ENCODE measurements at places on chromosomes 12 and 14. TPM values are rescaled to one million over a fixed set of nuclear protein-coding genes. Genes with fewer than 3 reads are reported as not detected.
A peak's percentile ranks its signal among the peaks of the same experiment; 100 is the strongest.

Gene TPPP2
- total RNA-seq, result not detected

Gene TESPA1
- not detected for total RNA-seq

Gene SPIC
- total RNA-seq, result not detected

Gene BCL11B
- 0.14 TPM for total RNA-seq

Gene ITGB7
- total RNA-seq, result 0.82 TPM

Gene CPNE8
- total RNA-seq, result not detected

Gene RNF212B
- not detected for total RNA-seq

Gene ACVR1B
- total RNA-seq, result 13.3 TPM

- H3K27me3 ChIP-seq, result peaks cover 27% of the 10 kb centered on the region
- no peaks in the 10 kb centered on the region for H3K36me3 ChIP-seq
- peaks cover 4% of the 10 kb centered on the region for H3K4me1 ChIP-seq
- H3K4me3 ChIP-seq, result no peak overlapping the region
- H3K27ac ChIP-seq, result no peak overlapping the region
Measured at GRCh38 chr14:75543253-75543652, 21.0 kb downstream of the BATF start.

- no peaks in the 10 kb centered on the region for H3K36me3 ChIP-seq
- no peak overlapping the region for H3K27ac ChIP-seq
- H3K27me3 ChIP-seq, result no peaks in the 10 kb centered on the region
- H3K4me1 ChIP-seq, result no peaks in the 10 kb centered on the region
Measured at GRCh38 chr12:87150969-87151662, 878.1 kb downstream of the C12orf50 start.

DNA sequence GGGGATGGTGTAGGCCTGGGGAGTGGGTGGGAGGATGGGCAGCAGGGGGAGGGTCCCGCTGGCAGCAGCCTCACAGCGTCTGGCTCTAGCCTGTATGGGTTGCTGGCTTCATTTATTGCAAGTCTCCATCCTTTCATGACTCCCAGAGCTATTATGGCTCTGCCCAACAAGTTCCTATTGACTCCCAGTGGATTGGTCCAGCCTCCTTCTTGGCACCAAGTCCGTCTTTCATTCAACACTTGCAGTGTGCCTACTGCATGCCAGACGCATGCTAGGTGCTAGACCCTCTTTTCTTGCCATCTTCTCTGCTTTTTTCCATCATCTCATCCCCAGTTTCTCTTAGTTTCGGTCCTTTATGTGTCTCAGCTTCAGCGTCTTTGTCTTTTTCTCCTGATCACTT, 1.1 kb downstream of the PSMB11 start:
- peaks cover 6% of the 10 kb centered on the region for H3K27me3 ChIP-seq
- peaks cover 5% of the 10 kb centered on the region for H3K36me3 ChIP-seq
- H3K4me3 ChIP-seq, result no peak overlapping the region
- DNase-seq, result no peak
- no peak overlapping the region for H3K27ac ChIP-seq

- no peak overlapping the region for H3K27ac ChIP-seq
- DNase-seq, result no peak
- H3K36me3 ChIP-seq, result no peaks in the 10 kb centered on the region
- H3K4me3 ChIP-seq, result no peak overlapping the region
- peaks cover 18% of the 10 kb centered on the region for H3K4me1 ChIP-seq
Measured at GRCh38 chr14:60893911-60894310, 87.0 kb downstream of the TRMT5 start.

GRCh38 chr14:60644666-60645065, 4.6 kb downstream of the SIX1 start:
- DNase-seq, result no peak
- H3K36me3 ChIP-seq, result no peaks in the 10 kb centered on the region
- H3K4me1 ChIP-seq, result peaks cover 51% of the 10 kb centered on the region

GRCh38 chr12:96049101-96049500, 13.7 kb upstream of the LTA4H start:
- H3K27ac ChIP-seq, result no peak overlapping the region
- DNase-seq, result no peak
- no peak overlapping the region for H3K4me3 ChIP-seq
- no peaks in the 10 kb centered on the region for H3K36me3 ChIP-seq

GRCh38 chr14:103629503-103630121, 601 bp downstream of the KLC1 start:
- peaks cover 69% of the 10 kb centered on the region for H3K4me1 ChIP-seq
- no peaks in the 10 kb centered on the region for H3K27me3 ChIP-seq
- peak overlapping the region; percentile 95 for H3K4me3 ChIP-seq
- DNase-seq, result no peak
- peaks cover 16% of the 10 kb centered on the region for H3K36me3 ChIP-seq

DNA sequence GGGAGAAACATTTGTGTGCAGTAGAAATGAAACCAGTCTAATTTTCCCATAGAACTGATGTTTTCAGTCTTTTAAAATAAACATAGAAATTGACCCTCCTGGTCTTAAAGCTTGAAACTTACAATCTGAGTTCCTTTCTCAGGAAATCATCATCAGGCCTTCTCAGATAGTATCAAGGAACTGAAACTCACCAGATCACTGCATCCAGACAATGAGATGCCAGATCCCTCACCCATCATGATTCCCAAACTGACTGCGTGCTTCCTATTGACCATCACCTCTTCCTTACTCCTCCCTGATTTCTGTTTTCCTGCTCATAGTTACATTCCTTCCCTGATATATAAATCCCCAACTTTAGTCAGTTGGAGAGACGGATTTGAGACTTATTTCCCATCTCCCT, 195.0 kb upstream of the AMIGO2 start:
- no peak overlapping the region for H3K4me3 ChIP-seq
- no peaks in the 10 kb centered on the region for H3K27me3 ChIP-seq
- DNase-seq, result no peak
- no peaks in the 10 kb centered on the region for H3K36me3 ChIP-seq

- no peak overlapping the region for H3K4me3 ChIP-seq
- DNase-seq, result no peak
- no peak overlapping the region for H3K27ac ChIP-seq
- peaks cover 12% of the 10 kb centered on the region for H3K27me3 ChIP-seq
- peaks cover 13% of the 10 kb centered on the region for H3K4me1 ChIP-seq
Measured at GRCh38 chr14:58946431-58946830, 242.0 kb upstream of the DAAM1 start.

GRCh38 chr12:39830852-39831520, 211.4 kb upstream of the ABCD2 start:
- H3K27me3 ChIP-seq, result no peaks in the 10 kb centered on the region
- no peak overlapping the region for H3K4me3 ChIP-seq
- DNase-seq, result no peak
- H3K4me1 ChIP-seq, result no peaks in the 10 kb centered on the region

DNA sequence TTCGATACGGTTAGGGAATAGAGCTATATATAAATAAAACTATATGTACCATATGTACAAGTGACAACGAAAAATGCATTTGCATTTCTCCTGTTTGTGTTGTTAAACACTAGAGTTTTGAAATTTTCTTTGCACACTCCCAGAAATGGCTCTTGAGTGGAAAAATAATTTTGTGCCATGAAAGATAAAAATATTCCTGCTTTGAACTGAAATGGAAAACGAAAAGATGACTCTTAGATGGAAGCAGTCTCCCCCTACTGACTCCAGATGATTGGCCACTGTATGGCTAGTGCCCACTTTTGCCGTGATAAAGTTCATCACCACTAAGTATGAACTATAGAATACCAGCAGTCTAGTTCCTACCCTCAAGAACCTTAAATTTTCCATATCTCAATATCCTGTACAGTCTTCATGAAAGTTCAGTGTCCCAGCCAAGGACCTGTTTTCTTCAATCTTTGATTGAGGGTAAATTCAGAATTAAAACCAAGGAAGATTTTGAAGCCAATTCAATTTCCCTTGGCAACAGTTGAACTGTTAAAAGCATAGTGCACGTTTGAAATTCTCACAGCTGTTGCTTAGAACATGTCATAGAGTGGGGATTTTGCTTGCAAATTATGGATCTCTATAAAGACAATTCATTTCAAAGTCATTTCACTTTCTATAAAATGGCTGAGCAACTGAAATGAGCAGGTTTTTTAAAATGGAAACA, 1.6 kb upstream of the PPP2R5E start:
- H3K27me3 ChIP-seq, result 0 out of 2 replicates have a peak, but pooled peaks cover 1% of the 10 kb centered on the region
- H3K4me1 ChIP-seq, result peaks cover 35% of the 10 kb centered on the region
- H3K27ac ChIP-seq, result no peak overlapping the region
- H3K4me3 ChIP-seq, result peak overlapping the region; percentile 93
- peaks cover 7% of the 10 kb centered on the region for H3K36me3 ChIP-seq

DNA sequence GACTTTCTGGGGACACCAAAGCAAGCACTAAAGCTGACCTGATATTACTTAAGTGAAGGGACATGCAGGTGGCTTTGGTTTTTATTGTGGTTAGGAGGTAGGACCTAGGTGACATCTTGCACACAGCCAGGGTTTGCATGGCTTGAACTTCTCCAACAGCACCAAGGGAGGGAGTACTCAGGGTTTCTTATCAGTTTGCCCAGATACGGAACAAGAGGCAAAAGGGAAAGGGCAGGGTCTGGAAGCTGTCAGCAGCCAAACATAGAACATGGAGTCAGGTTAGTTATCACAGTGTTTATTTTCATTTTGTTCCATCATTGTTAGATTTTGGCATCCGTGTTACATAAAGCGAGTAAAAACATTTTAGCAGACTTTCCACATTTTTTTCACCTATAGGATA, 186.3 kb upstream of the CLEC14A start:
- no peak overlapping the region for H3K27ac ChIP-seq
- H3K4me3 ChIP-seq, result no peak overlapping the region
- no peak for DNase-seq
- no peaks in the 10 kb centered on the region for H3K4me1 ChIP-seq
- H3K27me3 ChIP-seq, result no peaks in the 10 kb centered on the region

DNA sequence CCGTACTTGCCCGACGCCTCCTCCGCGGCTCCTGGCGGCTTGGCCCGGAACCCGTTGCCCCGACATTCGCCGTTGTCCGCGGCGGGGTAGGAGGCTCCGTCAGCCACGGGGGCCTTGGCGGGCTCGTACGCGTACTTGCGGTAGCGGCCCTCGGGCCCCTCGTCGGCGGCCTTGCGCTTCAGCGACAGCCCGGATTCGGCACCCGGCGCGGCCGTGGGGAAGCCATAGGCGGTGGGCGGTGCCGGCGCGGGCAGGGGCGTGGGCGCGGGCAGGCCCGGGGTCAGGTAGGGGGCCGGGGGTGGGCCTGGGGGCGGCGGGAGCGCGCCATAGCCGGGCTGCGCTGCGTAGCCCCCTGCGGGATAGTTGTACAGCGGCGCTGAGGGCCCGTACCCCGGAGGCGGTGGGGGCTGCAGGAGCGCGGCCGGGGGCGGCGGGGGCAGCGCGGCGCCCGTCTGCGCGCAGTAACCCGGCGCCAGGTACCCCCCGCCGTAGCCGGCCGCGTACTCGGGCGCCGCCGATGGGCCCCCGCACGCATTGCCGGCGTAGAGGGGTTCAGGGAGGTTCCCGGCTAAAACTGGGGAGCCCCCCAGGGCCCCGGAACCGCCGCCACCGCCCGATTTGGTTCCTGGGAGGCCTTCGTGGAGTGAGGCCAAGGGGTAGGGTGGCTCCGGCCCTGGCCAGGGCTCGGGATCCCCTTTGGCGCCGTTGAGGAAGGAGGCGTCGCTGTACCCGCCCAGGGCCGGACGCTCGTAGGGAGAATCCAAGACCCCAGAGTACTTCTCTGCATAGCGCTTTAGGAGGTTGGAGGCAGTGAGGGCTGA, 26.9 kb downstream of the FIGNL2 start:
- DNase-seq, result no peak
- no peaks in the 10 kb centered on the region for H3K36me3 ChIP-seq
- H3K4me1 ChIP-seq, result peaks cover 26% of the 10 kb centered on the region
- no peak overlapping the region for H3K27ac ChIP-seq

DNA sequence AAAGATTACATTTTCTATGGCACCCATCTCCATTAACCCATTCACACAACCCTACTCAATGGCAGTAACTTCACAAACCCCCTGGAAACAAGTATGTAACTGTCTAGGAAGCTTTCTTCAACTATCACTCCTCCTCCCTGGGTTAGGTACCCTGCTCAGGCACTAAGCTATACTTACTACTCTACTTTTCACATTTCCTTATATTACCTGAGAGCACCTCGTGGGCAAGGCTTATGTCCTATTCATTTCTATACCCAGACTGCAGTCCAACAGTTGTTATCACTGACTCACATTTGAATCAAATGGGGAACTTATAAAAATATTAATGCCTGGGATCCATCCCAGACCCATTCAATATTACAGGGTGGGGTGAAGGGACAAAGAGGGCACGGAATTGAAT, 4.6 kb downstream of the PAWR start:
- no peaks in the 10 kb centered on the region for H3K27me3 ChIP-seq
- H3K4me1 ChIP-seq, result peaks cover 64% of the 10 kb centered on the region
- no peak overlapping the region for H3K4me3 ChIP-seq
- H3K36me3 ChIP-seq, result peaks cover 10% of the 10 kb centered on the region

GRCh38 chr12:91561301-91561957, 378.8 kb upstream of the DCN start:
- H3K36me3 ChIP-seq, result no peaks in the 10 kb centered on the region
- H3K4me1 ChIP-seq, result no peaks in the 10 kb centered on the region
- DNase-seq, result no peak
- no peak overlapping the region for H3K4me3 ChIP-seq

DNA sequence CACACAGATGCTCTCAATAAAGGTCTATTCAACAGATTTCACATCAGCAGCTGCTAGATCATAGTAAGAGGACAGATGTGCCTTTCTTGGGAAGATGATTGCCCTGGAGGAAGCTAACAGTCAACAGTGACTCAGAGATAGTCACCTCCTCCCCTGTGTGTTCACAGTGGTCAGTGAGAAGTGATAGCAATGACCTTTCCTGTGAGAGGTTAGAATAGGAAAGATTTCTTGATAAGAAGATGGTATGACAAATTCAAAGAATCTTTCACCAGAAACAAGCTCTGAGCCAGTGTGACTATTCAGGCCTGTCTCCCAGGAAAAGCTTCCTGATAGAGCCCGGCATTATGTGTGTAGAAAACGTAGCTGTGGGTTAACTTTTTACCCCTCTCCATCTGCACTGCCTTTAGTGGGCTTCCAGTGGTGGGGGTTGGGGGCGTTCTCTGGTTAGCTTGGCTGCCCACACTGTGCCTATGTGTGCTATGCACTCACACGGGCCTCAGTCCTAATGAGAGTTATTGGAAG, 66.4 kb upstream of the ARHGAP5 start:
- DNase-seq, result peak; percentile 82
- H3K4me3 ChIP-seq, result peak overlapping the region; percentile 24
- H3K4me1 ChIP-seq, result peaks cover 39% of the 10 kb centered on the region
- H3K36me3 ChIP-seq, result no peaks in the 10 kb centered on the region
- H3K27ac ChIP-seq, result no peak overlapping the region

DNA sequence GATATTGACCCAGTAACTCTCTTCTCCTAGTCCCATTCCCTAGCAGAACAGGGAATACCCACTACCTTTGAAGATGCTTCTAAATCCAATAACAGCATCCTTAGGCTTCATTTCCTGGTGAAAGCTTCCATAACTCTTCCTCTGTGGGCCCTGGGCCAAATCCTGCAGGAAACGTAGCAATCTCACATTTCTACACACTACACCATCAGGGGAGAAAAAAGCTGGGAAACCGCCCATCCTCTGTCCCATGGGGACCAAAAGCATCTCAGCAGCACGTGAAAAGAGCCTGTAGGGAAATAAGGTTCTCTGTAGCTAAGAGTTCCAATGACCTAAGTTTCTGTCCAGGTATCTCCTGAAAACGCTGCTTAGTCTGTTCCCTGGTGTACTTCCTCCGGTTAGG, 340.2 kb downstream of the DPF3 start:
- peaks cover 12% of the 10 kb centered on the region for H3K27me3 ChIP-seq
- H3K36me3 ChIP-seq, result no peaks in the 10 kb centered on the region
- no peak overlapping the region for H3K27ac ChIP-seq
- peaks cover 21% of the 10 kb centered on the region for H3K4me1 ChIP-seq

Data from HFFc6 (cell line).